ENCODE measurements at places on chromosomes 2 and 18.

DNA sequence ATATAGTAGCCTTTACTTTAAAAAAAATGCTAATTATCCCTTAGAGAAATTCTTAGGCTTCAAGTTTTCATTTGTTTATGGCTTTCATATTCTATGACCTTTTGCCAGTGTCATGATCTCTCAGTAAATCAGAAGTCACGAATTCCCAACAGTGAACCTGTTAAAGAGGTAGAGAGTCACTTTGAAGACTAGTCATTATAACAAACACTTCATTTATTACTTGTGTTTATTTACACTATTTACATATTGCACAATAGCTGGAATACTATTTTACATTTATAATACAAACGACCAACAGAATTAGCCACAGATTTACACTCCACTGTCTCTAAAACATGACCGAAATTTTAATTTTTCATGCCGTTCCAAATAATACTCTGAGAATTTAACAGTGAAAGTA is 8.5 kb downstream of the ALKAL2 start:
- DNase-seq: no peak

- peak; percentile 8 for DNase-seq
Observed at GRCh38 chr2:179036353-179036905, 13.5 kb downstream of the CCDC141 start.

- DNase-seq: no peak
Observed at GRCh38 chr18:24877066-24877465, 416.6 kb downstream of the HRH4 start.

GRCh38 chr2:153812632-153813031 is 59.1 kb upstream of the GALNT13 start:
- DNase-seq: no peak

DNA sequence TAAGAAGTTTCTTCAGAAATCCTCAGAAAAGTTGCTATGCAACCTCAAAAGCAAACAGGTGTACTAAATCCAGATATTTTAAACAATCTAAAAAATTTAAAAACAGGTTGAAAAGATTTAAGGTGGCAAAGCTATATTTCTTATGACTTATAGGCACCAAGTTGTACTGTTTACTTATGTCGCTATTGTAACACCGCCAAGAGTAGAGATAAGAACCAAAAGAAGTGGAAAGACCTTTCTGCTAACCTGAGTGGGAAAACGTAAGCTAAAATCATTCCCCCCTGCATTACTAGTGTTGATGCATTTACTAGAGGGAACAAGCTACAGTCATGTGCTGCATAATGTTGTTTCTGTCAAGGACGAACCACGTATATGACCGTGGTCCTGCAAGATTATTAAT is 83.1 kb downstream of the TRIP12 start:
- no peak for DNase-seq

All from HT1080 (cell line).